Mucosa of descending colon (tissue), 3 donors: ENCODE measurements at places on chromosomes 12 and 14. TPM values are rescaled to one million over a fixed set of nuclear protein-coding genes. Genes with fewer than 3 reads are reported as not detected.

Gene WSCD2
- total RNA-seq: 0.72 TPM

Gene B4GALNT1
- total RNA-seq: 0.65 TPM

Gene EPYC
- not detected for total RNA-seq

Gene FBLN5
- total RNA-seq: 6.1 TPM

DNA sequence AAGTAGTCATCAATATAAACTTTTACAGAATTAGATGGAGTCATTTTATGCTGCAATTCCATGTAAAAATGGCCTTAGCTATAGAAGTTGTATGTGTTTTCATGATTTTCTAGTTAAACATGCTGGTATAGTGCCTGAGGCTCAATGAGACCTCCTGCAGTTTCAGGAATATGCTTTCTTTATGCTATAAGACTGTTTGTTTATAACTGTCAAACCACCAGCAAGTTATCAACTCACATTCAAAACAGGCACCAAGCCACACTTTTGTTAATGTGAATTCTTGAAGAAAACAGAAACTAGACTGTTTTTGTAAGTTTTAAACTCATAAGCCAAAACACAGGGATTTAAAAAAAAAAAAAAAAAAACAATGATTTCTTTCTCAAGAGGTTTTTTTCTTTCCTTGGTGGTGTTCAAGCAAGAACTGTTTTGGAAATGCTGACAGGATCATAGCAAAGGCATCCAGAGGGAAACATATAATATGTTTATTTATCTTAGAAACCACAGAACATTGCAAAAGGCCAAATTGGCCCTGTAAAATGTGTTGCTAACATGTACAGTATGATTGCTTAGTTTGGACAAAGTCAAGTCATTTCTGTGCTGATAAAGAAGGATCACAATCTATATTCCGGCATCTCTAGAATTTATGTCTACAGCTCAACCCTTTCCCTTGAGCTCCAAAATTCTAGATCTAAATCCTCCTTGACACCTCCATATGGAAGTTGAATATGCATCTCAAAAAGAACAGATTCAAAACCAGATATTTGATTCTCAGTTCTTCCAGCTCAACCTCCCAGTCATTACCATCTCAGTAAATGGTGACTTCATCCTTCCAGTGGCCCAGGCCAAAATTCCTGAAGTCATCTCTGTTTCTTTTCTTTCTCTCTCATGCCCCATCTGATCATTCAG lies 29.0 kb upstream of the LUM start:
- DNase-seq: peak; percentile 8

- DNase-seq: no peak
Measured at GRCh38 chr14:64602826-64603225, 53.1 kb downstream of the PPP1R36 start.

DNA sequence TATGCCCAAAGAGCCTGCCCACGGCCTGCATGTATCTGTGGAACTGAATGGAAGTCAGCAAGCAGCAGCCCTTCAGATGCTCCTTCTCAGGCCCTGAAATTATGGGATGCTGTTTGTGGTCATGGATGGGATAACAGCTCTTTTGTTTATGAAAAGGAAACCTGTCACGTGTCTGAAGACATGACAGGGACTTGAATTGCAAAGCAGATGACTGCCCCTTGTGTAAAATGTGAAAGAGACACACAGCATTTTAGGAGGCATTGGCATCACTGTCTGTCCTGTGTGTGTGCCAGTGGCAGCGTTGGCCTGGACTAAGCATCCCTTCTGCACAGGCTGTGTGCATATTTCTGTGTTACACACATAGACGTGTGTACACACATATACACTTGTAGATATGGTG lies 192.1 kb downstream of the VRK1 start:
- no peak for DNase-seq

DNA sequence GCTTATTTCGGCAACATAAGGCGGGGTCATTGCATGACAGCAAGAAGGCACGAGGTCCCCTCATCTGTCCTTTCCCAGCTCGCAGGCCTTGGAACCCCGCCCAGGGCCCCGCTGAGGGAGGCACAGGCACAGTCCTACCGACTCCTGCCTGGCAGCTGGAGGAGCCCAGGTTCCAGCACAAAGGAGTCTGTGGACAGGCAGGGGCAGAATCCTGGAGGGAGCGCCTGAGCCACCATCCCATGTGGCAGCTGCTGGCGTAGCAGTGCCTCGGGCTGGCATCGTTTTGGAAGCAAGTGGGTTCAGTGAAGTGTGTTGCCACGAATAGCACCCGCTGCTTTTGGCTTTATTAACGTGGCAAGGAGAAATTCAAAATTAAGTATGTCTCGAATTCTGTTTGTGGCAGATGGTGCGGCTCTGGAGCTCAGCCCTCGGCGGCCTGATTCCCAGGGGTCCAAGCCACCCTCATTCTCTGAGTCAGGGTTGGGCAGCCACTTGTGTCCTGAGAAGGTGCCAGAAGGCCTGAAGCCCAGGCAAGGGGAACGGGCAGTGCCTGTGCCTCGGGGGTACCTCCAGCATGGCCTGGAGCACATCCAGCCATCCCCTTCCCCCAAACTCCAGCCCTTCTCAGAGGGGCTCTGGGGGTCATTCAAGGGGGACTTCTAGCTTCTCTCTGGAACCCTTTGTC lies 35.9 kb downstream of the SLC8B1 start:
- no peak for DNase-seq

DNA sequence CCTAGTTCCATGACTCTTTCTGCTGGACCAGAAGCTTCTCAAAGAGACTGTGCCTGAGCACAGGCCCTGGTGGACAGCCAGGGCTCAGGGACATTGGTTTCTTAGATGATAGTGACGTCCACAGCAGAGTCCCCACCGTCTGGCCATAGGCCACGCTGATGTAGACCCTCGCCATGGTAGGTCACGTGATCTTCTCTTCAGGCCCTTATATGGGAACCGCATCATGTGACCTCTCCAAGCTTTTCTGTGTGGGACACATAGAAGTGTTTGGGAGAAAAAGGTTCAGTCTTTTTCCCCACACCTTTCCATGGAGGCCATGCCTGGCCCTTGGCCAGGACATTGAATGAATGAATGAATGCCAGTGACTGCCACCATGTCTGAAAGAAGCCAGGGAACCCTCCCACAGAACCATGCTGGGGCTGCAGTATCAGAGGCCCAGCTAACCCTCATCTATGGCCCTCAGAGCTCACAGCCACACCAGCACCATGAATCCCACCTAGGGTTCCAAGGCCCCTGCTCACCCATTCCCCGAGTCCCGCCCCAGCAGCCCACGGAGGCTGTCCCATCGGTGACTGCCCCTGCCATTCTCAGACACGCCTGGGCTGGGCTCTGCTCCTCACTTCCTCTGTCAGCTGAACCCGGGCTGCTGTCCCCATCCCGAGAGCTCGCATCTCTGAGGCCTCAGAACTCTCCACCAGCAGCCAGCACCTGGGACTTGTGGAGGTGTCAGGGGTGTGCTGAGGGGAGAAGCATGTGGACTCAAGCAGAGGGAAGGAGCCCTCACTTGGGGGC lies 292.1 kb downstream of the ADGRD1 start:
- no peak for DNase-seq

GRCh38 chr14:32611752-32612151 lies 282.7 kb downstream of the AKAP6 start:
- DNase-seq: no peak

- DNase-seq: no peak
Measured at GRCh38 chr12:104263580-104264358, 39.8 kb upstream of the EID3 start.

DNA sequence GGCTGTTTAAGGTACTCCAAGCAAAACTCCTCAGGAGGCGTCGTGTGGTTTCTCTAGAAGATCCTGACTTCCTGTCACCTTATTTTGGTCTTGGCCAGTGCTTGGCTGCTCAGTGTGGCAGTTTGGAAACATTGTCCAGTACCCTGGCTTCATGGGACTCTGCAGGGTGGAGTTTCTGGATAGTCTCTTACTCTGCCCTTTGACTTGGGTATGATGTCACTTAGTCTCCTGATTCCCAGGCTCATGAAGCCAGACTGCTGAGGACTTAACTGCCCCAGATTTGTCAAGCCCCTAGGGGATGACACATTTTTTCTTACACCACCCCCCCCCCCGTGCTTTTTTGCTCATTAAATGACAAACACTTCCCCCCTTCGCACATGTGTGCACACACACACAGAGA lies 82.7 kb downstream of the ADCK1 start:
- DNase-seq: no peak

GRCh38 chr14:97138801-97139200 lies 341.6 kb downstream of the VRK1 start:
- no peak for DNase-seq

DNA sequence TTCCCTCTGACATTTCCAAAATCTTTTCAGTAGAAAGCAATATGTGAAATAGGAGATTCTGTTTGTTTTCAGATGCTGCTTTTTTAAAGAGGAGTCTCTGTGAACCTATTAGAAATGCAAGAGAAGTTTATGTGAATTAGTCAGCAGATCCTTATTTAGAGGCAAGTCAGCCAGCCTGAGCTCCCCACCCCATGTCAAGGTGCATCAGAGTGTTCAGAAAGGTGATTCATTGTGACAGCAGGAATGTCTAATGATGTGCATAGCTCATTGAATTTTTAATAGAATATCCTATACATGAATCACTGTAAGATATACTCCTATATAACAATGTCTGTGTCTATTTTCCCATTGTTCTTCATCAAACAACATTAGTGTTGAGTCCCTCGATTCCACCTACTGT lies 1222.4 kb upstream of the USP15 start:
- no peak for DNase-seq

- peak; percentile 43 for DNase-seq
Measured at GRCh38 chr14:35343702-35344101, 51.5 kb downstream of the PSMA6 start.

DNA sequence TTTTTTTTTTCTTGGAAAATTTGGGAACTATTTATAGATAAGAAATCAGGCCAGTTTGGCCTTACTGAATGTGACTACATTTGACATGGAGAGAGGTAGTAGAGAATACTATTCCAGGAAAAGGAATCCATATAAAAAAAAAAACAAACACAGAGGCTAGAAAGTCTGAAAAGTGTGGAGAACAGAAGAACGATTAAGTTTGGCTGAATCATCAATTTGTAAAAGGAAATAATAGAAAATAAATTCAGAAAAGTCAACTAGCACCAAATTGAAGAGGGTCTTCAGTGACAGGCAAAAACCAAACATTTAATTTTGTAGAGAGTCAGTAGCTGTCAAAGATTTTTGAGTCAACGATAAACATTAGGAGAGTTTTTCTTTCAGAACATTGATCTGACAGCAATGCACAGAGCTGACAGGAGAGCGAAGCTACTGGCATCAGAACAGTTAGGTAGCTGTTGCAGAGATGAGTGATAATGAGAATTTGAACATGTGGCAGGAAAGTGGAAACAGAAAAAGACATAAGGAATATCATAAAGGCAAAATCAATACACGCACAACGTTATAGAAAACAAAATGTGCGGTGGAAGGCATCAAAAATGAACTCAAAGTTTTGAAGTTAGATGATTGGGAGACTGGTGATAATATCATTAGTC lies 241.2 kb downstream of the SOX5 start:
- DNase-seq: no peak

- no peak for DNase-seq
Measured at GRCh38 chr14:32648434-32648833, 290.2 kb upstream of the NPAS3 start.

DNA sequence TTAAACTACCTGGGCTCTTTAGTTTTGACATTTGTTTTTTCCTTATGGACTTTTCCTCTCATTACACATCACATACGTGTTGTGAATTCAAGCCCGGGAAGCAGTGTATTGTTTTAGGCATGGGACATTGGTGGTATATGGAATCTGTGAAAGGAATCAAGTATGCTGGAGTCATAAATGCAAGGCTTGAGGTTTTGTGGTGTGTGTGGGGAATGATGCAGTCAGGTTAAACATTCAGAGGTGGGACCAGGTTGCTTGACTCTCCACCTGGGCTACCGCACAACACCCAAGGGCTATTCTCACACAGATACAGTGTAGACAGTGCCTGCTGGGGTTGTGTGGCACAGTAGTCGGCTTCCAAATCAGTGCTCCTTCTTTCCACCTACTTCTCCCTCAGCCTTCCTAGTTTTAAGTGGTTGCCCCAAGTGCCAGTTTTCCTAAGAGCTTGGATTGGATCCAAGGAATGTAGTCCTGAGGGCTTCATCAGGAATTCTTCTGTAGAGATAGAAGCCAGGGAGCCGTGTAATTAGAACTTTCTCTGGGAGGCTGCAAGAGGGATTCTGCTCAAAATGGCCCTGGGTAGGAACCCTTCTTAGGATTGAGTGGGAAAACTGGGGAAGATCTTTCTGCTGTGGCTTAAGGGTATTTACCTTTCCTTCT lies 243.7 kb downstream of the C12orf75 start:
- no peak for DNase-seq

DNA sequence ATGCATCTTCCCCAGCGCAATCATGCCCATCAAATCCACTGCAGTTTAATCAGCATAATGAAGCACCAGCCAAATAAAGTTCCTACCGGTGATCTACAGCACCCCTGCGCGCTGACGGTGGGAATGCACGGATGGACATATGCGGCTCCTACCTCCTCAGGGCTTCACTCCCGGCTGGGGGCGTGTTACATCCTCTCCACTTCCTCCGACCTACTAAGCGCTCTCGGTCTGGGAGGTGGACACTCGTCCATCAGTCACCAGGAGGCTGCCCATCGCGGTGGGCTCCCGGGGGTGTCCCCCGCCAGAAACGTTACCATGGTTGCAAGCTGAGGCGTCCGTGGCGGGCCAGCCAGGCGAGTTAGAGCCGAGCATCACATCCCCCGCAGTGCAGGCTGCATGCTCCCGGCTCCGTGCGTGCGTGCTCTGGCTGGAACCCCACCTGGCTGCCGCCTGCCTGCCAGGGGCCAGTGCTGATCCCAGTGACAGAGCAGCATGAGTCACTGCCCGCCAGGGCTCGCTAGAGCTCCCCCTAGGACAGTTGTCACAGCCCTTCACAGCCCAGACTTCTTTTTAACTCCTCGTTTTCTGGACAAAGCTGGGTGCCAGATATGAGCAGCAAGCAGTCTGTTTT lies 73.0 kb downstream of the CIT start:
- DNase-seq: no peak

GRCh38 chr12:11753826-11754225 lies 104.4 kb downstream of the ETV6 start:
- no peak for DNase-seq

GRCh38 chr12:6167327-6168280 lies 32.6 kb upstream of the CD9 start:
- DNase-seq: peak; percentile 61

DNA sequence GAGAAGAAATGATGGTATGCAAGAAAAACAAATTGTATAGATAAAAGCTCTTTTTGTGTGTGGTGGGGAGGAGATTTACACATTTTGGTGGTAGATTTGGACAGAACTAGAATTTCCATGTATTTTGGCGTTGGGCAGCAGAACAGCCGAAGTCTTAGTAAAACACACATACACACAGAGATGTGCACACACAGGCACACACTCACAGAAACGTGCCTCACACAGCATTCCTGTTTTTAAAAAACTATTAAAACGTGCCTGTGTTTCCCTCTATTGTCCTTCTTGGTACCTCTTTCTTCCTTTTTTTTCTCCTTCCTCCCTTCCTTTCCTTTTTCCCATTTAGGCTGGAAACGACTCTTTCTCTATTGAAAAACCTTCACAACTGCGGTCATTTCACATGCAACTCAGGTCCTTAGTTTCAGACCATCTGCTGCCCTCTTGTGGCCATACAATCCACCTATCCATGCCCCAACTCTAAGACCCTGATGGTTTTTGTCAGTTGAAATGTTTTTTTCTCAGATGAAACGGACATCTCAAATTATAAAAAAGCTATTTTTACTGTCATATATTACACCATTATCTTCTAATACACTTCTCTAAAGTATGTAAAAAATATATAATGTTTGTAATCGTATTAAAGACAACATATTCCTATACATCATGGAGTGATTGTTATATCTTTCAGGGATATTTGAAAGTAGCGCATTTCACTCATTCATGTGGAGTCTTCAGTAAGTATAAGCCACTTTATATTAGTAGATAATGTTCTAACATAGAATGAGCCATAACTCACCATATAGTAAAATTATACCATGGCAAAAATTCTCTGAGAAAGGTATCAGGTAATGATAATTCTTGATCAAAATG lies 386.7 kb upstream of the NOVA1 start:
- DNase-seq: no peak
